Stimulated activated CD4-positive, alpha-beta T cell treated with anti-CD3 and anti-CD28 coated beads, Interleukin-15, amount 100 ng/mL, for 24 hours (primary cell): ENCODE measurements at places on chromosomes 2 and 18.
A peak's percentile ranks its signal among the peaks of the same experiment; 100 is the strongest.

DNA sequence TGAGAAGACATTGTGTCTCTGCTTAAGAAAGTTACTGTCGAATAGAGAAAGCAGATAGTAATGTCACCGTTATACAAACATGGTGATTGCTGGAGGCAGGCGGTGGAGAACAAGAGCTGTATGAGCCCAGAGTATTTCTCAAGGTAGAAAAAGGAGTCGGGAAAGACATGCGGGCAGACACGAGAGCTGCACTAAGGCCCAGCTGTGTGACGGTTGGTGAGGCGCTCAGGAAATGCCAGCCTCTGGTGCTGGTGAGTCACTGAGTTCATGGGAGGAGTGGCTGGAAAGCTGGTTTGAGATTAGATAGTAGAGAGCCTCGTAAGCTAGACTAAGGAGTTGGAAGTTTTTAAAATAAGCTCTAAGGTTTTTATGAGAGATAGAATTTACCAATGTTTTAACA, 390.9 kb upstream of the TRIB2 start:
- DNase-seq: peak; percentile 9

DNA sequence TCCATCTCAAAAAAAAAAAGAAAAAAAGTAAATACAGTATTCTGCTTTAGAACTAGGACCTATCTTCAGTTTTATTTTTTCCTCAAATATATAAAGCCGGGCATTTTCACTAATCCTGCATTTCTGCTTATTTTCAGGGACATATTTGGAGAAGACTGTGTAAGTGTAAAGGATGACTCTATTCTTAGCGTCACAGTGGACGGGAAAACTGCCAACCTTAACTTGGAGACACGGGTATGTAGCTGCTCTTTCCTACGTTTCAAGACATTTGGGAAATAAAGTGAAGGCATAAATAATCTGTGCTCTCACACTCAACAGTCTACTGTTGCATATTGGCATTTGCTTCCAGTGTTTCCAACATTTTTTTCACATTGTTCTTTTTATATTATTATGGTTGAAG, 3.1 kb upstream of the IAH1 start:
- DNase-seq: no peak

GRCh38 chr2:34105006-34105767, 506.1 kb upstream of the FAM98A start:
- no peak for DNase-seq

GRCh38 chr2:118837067-118837466, 10.4 kb downstream of the EN1 start:
- DNase-seq: no peak

DNA sequence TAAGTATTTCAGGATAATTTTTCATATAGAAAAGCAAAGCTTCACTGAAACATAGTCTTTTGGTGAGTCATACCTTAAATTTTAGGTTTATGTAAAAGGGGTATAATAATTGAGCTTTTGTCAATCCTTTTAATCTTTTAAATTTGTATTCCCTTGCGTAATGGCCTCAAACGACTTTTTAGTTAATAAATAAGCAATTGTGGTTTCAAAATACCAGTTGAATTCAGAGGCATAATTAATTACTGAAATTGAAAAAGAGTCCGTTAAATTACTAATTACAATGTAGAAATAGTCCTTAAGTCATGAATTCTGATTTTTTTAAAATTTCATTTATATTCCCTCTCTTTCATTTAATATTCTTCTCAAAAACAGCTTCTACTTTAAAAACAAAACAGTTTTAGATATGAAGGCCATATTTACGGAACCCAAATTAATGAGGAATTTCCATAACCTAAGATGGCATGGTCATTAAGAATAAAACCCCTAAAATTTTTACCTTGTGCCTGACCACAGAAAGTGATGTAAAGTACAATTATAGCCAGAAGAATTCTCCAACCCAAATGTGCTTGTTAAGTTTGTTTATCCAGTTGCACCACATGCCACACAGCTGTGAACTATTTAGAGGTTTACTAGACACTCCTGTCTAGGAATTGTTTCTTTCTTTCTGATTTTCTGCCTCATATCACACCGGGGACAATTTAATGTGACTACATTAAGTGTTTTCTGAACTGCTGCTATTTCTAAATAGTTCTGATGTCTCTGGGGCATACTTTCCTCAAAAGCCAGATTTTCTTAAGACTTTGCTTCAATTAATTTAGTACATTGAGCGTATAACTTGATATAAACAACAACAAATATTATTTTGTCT, 60.7 kb upstream of the ITGA4 start:
- DNase-seq: no peak

GRCh38 chr18:68854786-68855391, 57.0 kb downstream of the CCDC102B start:
- DNase-seq: no peak

GRCh38 chr18:11008505-11008904, 140.9 kb downstream of the PIEZO2 start:
- DNase-seq: no peak

DNA sequence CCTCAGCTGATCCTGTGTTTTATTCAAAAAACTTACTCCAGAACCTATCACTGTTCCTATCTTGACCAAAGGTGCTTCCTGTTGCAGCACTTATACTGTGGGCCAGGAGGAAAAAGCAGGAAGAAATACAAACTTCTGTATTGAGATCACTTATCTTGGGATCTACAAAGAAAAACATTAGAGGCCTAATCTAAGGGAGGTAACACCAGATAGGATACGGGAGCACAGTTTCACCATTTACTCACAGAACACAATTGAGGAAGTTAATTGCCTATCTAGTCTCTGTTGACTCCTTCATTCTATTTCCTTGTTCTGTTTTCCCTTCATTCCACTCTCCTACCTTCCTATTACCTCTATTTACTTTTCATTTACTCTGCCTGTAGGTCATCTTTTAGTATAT, 287.2 kb upstream of the LINC00305 start:
- no peak for DNase-seq

- peak; percentile 11 for DNase-seq
Observed at GRCh38 chr2:24721470-24721869, 71.7 kb downstream of the PTRHD1 start.

GRCh38 chr2:96971926-96972444, 14.4 kb downstream of the FAM178B start:
- no peak for DNase-seq

DNA sequence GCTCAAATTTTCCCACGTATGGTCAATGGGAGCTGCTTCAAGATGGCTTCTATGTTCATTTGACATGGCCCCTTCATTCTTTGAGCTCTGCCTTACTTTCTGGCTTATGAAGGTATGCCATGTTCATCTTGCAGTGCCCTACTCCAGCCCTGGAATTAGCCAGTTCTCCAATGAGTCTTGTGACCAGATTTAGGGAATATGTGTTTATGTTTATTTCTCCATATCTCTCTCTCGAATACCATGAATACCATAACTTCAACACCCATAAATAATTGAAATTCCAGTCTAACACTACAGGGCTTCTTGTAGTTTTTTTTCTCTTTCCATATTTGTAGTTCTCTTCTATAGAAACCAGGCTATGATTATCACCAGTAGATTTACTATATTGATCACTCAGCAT, 39.7 kb downstream of the EPB41L5 start:
- no peak for DNase-seq

DNA sequence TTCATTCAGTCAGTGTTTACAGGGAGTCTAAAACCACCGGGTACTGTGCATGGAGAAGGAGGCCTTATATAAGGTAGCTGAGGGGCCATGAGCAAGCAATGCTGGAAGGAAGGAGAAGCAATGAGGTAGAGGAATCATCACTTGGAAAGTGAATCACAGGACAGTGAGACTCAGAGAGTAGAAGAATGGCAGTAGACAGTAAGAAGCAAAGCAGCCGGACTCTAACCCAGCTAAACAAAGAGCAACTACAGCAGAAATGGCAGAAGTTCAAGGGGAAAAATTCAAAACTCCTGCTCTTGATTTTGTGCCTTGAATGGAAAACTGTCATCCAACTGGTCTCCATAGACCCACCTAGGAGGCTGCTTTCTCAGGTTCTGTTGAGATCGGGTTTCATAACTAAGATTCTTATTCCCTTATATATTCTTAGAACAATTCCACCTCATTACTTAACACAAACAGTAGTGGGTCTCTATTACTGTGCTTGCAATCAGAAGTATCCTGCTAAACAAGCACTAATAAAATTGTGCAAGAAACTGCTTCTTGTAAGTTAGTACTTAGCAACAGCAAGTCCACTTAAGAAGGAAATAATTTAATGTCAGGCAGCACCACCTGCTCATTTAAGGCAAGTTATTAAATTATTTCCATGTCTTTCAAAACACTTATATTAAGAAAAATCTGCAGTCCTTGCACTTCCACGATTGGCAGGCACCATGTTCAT, 68.0 kb downstream of the RBMS1 start:
- DNase-seq: no peak

GRCh38 chr2:126778561-126779501, 119.9 kb upstream of the TEX51 start:
- no peak for DNase-seq
